MCF 10A (cell line): ENCODE measurements at places on chromosomes 1 and 21. TPM values are rescaled to one million over a fixed set of nuclear protein-coding genes. Genes with fewer than 3 reads are reported as not detected.

Gene RUNX1
- total RNA-seq, result 86.2 and 102 TPM in 2 replicates

Gene SRSF11
- 209 and 218 TPM in 2 replicates for total RNA-seq

DNA sequence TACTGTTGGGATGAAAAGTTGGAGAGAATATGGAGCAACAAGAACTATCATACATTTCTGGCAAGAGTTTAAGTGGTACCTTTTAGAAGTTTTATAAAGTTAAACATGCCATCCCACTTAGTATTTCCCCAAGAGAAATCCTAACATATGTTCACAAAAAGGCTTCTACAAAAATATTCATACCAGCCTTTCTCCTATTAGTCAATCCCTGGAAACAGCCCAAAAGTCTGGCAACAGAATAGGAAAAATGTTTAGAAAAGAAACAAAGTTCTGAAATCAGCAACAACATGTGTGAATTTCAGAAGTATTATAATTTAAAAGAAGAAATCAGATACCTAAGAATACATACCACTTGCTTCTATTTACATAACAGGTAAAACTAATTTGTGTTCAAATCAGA is 271.0 kb downstream of the DSCAM start:
- H3K4me1 ChIP-seq, result no peaks in the 10 kb centered on the region
- H3K4me3 ChIP-seq, result no peak overlapping the region
- H3K36me3 ChIP-seq, result no peaks in the 10 kb centered on the region

DNA sequence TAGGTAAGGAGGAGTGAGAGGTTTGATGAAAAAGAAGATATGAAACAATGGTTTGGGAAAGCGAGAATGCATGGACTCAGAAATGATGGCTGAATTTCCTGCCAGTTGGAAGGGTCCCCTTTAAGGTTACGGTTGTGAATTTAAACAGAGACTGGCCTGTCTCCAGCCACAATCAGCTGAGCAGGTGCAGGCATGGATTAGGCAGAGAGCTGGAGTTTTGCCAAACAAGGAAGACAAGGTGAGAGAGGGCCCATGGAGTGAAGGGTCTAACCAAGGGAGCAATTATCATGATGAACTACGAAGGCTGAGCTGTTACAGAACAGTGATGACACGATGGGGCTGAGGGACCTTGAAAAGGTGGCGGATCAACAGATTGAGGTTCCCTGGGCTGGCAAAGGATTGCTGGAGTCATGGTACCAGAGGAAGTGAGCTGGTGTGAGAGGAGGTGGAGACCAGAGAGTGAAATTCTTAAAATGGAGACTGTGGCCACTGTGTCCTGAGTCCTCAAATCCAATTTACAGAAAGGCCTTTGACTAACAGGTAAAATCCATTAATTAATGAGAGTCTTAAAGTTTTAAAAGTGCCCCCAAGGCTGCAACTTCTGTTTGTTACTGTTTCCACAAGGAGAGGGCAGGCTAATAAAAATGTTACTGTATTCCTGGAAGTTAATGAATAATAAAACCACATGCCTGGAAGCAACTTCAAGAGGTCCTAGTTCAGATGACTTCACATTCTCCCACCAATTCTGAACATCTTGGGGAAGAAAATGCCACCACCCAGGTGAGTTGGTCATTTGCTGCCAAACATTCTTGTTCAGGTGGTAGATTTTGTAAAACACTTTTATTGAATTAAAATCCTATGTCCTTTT is 41.5 kb downstream of the LHX9 start:
- H3K27me3 ChIP-seq, result no peaks in the 10 kb centered on the region
- peaks cover 8% of the 10 kb centered on the region for H3K4me1 ChIP-seq
- DNase-seq, result no peak
- H3K27ac ChIP-seq, result no peak overlapping the region
- H3K36me3 ChIP-seq, result no peaks in the 10 kb centered on the region

Gene NID1
- 0.10 and 0.16 TPM in 2 replicates for total RNA-seq

Gene MXRA8
- not detected in 2 replicates for total RNA-seq

GRCh38 chr1:247337250-247337746 is 5.6 kb upstream of the ZNF496 start:
- peaks cover 45% of the 10 kb centered on the region for H3K4me1 ChIP-seq
- no peak overlapping the region for H3K4me3 ChIP-seq
- H3K27me3 ChIP-seq, result no peaks in the 10 kb centered on the region
- no peak for DNase-seq
- no peak overlapping the region for H3K27ac ChIP-seq
- peaks cover 33% of the 10 kb centered on the region for H3K36me3 ChIP-seq

DNA sequence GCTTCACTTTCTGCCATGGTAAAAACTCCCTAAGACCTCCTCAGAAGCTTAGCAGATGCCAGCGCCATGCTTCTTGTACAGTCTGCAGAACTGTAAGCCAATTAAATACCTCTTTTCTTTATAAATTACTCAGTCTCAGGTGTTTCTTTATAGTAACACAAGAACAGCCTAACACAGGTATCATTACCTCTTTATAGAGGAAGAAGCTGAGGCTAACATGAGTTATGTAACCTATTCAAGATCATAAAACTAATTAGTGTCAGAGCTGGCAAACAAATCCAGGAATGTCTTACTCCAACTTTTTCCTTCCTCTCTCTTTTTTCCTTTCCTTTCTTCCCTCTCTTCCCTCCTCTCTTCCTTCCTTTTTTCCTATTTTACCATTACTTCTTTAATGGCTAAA is 9.3 kb downstream of the NTMT2 start:
- no peaks in the 10 kb centered on the region for H3K4me1 ChIP-seq
- DNase-seq, result no peak
- no peaks in the 10 kb centered on the region for H3K27me3 ChIP-seq

GRCh38 chr1:47186267-47187185 is 3.3 kb downstream of the PDZK1IP1 start:
- H3K27me3 ChIP-seq, result no peaks in the 10 kb centered on the region
- DNase-seq, result no peak
- no peak overlapping the region for H3K4me3 ChIP-seq

DNA sequence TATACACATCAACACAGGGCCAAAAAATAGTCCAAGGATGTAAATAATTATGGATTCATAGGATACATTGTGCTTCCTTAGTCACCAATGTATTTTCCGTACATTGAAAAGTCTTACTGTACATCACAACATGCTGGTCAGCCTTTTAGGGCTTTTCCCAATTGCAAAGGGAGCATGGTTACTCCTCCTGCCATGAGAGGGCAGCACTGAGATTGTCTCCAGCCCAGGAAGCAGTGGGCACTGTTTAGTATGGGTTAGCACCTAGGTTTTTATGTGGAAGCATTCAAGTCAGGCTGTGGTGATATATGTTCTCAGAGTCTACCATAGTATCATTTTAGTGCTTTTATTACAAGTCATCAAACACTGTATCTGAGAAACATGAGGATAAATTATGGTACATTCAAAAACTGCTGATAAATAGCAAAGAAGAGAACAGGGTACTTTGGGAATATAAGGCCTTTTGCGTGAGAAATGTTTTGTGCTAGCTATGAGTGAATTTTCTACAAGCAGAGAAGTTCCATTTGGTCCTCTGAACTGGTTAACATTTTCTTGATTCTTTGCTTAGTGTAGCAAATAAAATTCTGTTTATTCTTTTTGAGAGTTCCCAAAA is 34.0 kb downstream of the ST6GALNAC5 start:
- no peak overlapping the region for H3K4me3 ChIP-seq
- H3K27ac ChIP-seq, result no peak overlapping the region
- no peaks in the 10 kb centered on the region for H3K36me3 ChIP-seq
- H3K4me1 ChIP-seq, result no peaks in the 10 kb centered on the region
- DNase-seq, result peak; percentile 69

Gene SNRPE
- 358 and 423 TPM in 2 replicates for total RNA-seq

- no peak overlapping the region for H3K27ac ChIP-seq
- H3K4me1 ChIP-seq, result peaks cover 12% of the 10 kb centered on the region
- H3K4me3 ChIP-seq, result no peak overlapping the region
- peaks cover 44% of the 10 kb centered on the region for H3K36me3 ChIP-seq
Measured at GRCh38 chr1:202131956-202132821, 9.5 kb downstream of the GPR37L1 start.

Gene UBE2U
- total RNA-seq, result not detected in 2 replicates
